Kasumi-1 (cell line): ENCODE measurements at places on chromosomes 7 and 10.
A peak's percentile ranks its signal among the peaks of the same experiment; 100 is the strongest.

GRCh38 chr7:95205665-95206225 lies 118.6 kb downstream of the PON1 start:
- DNase-seq = no peak

DNA sequence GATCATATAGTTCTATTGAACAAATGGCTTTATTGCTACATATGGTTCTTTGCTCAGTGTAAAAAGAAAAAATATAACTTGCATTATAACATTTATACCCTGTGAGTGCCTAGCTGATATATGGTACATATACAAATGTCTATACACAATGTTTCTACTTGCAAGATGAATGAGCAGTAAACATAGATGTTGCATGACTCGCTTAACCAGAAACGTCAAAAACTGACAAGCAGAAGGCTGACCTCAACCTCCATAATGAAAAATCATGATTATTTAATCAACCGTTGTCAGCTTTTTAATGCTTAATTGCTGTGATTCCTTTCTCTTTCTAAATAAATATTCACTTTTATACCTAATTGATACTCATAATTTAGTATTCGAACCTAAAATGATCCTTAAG lies 183.3 kb downstream of the PTN start:
- no peak for DNase-seq

- DNase-seq = no peak
These were observed 8.3 kb downstream of the IQCE start for GRCh38 chr7:2566890-2567678.

- peak; percentile 64 for DNase-seq
These were observed 3.0 kb upstream of the BUB3 start for GRCh38 chr10:123150986-123151736.

DNA sequence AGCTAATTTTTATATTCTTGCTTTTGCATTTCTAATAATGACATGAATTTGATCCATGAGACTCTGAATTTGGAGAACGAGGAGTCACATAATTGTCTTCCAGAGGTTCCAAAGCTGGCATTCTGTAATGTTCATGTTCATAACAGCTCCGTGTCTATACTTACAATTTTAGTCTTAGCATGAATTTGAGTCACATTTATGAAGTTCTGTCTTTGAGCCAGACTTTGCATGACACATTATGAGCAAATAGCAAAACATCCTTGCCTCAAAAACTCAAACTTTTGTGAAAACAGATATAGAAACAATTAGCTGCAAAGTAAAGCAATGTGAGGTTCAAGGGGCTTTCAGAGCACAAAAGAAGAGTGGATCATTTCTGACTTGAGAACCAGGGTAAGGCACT lies 44.5 kb upstream of the CAV2 start:
- DNase-seq = no peak

GRCh38 chr10:51206500-51206899 lies 132.2 kb downstream of the PRKG1 start:
- no peak for DNase-seq

DNA sequence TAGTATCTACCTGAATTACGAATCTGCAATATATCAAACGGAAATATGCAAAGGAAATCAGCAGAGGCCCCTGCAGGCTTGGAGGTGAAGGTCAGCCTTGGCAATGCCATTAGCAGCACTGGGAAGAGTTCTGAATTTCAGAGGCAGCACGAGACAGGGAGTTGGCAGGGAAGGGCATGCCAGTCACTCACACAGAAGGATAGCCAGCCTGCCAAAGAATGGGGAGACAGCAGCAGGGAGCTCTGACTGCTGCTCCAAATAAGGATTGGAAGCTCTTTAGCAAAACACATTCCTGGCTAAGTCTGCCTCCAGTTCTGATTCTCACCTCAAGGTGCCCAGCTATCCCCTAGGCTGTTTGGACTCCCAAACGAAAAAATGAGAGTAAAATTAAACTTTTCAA lies 188.0 kb downstream of the PDE1C start:
- DNase-seq = peak; percentile 49

- no peak for DNase-seq
These were observed 11.8 kb upstream of the TBXAS1 start for GRCh38 chr7:139817249-139817648.

- DNase-seq = no peak
These were observed 219.3 kb downstream of the JAZF1 start for GRCh38 chr7:27961255-27961654.

DNA sequence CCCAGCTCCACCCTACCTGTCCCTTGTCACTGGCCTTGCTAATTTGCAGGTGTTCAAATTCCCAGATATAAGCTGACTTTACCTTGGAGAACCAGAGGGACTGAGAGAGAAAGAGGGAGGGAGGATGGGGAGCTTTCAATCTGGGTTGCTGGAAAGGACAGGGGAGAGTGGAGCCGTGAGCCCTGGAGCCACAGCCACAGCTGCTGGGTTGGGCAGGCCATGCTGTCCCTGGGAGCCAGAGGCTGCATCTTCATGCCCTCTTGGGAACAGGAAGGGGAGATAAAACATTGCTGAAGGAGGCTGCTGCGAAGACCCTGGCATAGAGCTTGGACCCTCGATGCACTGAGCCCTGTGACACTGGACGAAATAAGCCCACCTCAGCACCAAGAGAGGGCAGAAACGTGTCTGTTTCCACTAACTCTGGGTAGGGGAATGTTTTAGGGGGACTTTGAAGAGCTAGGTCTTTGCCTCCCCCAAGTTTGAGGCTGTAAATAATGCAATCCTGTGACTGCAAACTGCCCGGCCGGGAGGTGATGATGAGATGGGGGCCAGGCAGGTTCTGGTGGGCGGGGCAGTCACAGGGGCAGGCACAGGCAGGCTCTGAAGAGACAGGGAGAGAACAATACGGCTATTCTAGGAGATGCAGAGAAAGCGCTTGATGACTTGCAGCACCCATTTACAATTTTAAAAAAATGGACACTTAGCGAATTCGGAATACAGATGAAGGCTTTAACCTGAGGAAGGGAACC lies 5.8 kb upstream of the JAKMIP3 start:
- no peak for DNase-seq

- DNase-seq = peak; percentile 97
These were observed 28.2 kb downstream of the PFKP start for GRCh38 chr10:3095373-3096139.

GRCh38 chr10:43217563-43218205 lies 49.2 kb downstream of the RASGEF1A start:
- no peak for DNase-seq

DNA sequence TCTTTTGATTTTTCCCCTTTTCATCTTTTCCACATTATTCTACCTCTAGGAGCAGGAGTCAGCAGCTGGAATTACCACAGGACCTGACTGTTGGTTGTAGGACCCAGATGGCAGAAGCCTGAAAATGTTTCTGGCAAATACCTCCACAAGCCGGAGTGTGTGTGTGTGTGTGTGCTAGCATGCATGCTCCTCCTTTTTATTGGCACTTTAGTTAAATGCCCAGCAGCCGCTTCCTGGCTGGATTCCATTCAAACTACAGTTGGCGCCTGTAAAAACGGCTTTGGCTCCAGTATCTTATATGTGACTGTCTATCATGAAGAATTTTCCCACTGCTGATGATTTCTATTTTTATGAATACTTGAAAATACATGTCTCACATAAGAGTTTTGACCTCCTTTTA lies 319.7 kb upstream of the SP4 start:
- no peak for DNase-seq

DNA sequence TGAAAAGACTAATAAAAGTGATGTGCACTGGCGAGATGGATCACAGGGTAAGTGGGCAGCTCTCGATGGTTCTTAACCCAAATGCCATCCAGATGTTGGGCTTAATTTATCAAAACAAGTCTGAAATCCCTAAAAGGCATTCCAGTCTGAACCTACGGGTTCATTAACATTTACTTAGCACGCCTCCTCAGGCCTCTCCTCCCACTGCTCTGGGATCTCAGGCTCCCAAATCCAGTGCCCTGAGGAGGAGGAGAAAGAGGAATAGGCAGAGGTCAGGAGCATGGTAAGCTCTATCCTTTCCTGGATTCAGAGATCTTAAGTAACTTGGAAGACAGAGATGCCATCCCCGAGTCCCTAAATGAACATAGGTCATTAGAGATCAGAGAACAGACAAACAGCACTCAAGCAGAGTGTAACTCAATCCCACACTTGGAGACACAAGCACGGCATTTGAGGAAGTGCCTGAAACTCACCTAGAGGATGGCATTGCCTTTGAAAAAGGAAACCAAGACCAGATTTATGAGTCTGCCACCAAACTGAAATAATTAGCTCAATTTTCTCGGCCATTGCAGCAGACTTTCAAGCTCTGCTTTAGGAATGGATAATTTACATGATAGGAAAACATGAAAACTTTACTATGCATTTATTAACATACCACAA lies 140.9 kb downstream of the CXCL12 start:
- no peak for DNase-seq

DNA sequence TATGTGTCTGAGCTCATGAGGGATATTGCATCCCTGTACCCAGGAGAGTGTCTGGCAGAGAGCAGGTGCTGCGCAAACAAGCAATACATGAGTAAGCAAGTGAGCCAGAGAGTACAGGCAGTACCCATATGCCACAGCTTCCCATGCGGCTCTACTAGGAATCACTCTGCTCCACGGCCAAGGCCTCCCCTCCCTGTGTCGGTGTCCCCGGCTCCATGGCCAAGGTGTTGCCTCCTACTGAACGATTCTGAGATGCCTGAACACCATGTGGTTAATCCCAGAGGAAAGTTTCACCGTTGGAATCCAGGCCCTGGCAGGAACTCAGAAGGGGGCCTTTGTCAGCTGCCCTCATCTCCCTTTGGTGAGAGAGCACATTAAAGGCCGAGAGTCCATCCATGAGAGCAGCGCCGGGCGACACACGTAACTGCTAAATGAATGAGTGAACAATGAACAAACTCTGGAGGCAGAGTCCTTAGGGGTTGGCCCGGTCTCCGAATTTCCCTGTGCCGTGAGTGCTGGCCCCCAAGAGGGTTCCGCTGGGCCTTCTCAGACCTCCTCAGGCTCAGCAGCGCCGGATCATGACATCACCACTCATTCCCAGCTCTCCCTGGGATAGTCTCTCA lies 136.0 kb upstream of the FAM20C start:
- DNase-seq = no peak

- DNase-seq = no peak
These were observed 275.3 kb downstream of the DNAJB6 start for GRCh38 chr7:157612009-157612663.

- no peak for DNase-seq
These were observed 137.2 kb downstream of the VIPR2 start for GRCh38 chr7:159007364-159007995.

GRCh38 chr7:45001138-45001694 lies 1.2 kb downstream of the CCM2 start:
- DNase-seq = peak; percentile 44

- no peak for DNase-seq
These were observed 2.1 kb downstream of the GRM3 start for GRCh38 chr7:86645676-86646276.

DNA sequence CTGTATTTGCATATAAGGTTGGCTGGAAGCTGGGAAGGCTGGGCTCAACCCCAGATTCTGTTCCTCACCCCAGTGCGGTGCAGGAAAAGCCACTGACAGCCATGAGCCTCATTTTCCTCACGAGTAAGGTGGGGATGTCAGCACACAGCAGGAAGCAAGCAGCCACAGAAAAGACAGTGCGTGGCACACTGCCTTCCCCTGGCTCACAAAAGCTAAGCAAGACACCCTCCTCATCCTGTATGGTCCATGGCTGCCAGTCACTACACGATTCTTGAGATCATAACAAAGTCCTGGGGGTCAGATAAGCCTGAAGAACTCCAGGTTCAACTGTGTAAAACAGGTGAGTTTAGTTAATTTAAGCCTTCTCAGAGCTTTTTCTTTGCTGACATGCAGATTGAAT lies 28.9 kb upstream of the DDC start:
- DNase-seq = no peak

DNA sequence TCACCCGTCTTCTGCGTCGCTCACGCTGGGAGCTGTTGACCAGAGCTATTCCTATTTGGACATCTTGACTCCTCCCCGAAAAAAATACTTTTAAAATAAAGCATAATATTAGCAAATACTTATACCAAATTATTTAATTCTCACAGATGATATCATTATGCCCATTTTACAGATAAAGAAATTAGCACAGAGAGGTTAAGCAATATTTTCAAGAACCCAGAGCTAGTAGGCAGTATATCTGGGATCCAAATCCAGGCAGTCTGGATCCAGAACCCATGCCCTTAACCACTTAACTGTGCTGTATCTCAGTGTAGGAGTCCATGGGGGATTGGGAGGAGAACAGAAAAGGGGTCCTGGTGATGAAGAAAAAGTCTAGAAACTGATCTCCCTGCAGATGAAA lies 6.1 kb downstream of the IQUB start:
- DNase-seq = no peak

DNA sequence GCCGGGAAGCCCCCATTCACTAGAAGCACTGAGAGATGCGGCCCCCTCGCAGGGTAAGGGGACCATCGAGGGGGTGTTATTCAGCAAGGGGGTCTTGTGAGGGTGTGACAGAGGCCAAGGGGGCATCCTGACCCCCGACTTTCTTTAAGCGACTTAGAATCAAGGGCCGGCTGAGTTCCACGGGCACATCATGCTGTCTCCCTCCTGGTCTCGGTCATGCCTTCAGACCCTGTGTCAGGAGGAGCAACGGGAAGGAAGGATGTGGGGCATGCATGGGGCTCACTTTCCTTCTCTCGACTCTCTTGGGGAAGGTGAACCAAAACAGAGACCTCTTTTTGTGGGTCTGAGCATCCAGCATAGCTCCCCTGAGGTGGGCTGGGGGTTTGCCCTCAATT lies 2.5 kb downstream of the ACSL5 start:
- DNase-seq = peak; percentile 50

DNA sequence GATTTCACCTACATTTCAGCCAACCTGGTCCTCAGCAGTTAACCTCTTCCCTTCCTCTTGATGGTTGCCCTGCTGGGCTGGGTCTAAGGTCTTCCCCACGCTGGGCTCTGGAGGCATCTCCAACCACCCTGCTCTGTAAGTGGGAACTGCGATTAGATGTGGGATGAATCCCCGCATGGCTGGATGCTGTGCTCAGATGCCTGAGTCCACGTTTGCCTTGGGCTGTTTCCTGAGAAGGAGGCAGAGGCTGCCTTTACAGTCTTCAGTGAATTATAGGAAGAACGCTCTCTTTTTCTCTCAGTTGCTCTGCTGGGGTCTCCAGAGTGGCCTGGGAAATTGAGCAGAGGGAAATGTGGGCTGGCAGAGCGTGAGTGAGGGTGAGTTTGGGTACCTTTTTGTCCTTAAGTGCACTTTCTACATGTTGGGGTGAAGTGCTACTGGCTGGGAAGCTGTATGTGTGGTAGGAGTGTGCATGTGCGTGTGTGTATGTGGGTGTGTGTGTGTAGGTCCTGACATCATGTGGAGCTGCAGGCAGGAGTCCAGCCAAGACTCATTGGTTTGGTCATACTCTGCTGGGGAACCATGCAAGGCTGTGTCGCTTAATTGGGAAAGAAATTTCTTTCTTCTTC lies 1.5 kb downstream of the GIMAP8 start:
- DNase-seq = no peak

- DNase-seq = no peak
These were observed 174.9 kb upstream of the HPS1 start for GRCh38 chr10:98621630-98622029.
